Kidney epithelial cell (primary cell): ENCODE measurements at places on chromosomes 7 and 10. TPM values are rescaled to one million over a fixed set of nuclear protein-coding genes. Genes with fewer than 3 reads are reported as not detected.

GRCh38 chr7:134752006-134752760 is 27.3 kb upstream of the CALD1 start:
- DNase-seq = no peak

DNA sequence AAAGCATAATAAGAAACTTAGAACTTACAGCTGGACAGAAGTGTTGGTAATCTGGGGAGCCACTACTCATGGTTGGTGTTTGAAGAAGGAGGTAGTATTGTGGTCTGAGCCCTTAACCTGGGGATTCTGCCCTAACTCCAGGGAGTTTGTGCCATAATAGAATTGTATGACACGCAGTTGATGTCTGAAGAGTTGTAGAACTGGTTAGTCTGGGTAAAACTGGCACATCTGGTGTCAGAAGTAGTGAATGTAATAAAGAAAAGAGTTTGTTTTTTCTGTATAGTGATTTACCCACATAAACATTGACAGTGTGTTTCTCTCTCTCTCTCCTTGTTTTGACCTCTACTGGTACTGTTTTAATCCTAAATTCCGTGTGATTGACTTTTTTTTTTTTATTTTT is 448.1 kb upstream of the SEMA3D start:
- DNase-seq = no peak

DNA sequence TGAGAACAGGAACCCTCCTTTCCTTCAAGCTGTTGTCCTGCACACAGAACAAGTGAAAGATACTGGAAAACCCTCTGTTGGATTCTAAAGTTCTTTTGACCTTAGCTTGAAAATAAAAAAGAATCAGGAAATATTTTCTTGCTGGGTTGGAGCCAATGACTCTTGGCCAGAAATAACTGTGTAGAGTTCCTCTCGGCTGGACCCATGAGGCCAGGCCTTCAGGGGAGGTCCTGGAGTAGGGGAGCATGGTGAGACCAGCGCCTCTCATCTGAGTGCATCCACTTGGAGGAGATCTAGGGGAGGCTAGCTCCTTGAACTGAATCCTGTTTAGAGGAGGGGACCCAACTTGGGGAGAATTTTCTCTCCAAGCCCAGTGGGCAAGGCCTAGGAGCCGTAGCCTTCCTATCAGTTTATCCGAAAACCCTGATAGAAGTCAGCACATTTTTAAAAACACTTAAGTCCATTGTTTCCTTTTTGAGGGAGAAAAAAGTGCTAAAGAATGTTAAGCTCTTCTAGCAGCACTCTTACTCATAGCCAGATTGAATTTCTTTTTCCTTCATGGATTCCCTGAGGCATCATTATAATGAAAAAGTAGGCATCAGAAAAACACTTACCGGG is 635.7 kb upstream of the ANKRD30A start:
- no peak for DNase-seq

- no peak for DNase-seq
These were observed 237.8 kb downstream of the MAD1L1 start for GRCh38 chr7:1994931-1995330.

NPFFR1 gene
- 0.04 and 0.21 TPM in 2 replicates for total RNA-seq

LIPF gene
- total RNA-seq = not detected in 2 replicates

- peak; percentile 89 for DNase-seq
These were observed 98.5 kb upstream of the INSIG1 start for GRCh38 chr7:155198901-155199845.

DNA sequence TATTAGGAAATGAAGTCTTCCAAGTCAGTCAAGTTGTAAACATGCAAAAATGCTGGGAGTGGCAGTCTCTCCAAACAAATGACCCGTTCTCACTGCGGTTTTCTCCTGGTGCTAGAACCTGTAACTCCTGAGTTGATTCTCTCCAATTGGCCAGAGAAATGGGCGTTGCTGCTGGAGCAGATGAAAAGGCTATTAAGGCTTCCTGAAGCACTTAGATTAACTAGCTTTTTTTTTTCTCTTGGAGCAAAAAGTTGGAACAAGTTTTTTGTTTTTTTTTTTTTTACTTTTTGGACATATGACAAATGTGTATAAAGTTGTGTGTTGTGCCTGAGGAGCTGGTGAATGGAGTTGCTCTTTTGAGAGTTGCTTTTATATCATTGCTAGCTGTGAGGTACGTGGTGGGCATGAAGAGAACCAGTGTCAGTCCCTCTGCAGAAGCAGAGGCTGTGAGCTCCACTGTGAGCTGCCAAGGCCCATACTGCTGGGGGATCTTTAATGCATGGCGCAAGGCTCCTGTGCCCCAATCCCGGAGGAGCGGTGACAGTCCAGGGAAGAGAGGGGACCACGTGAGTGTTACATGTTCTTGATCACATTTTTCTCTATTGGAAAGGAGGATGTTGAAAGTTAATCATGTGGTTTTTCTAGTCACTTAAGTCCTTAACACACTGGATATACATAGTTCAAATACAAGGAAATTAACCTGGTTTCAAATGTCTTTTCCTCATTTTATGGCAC is 393.6 kb upstream of the GALNT17 start:
- peak; percentile 23 for DNase-seq

DNA sequence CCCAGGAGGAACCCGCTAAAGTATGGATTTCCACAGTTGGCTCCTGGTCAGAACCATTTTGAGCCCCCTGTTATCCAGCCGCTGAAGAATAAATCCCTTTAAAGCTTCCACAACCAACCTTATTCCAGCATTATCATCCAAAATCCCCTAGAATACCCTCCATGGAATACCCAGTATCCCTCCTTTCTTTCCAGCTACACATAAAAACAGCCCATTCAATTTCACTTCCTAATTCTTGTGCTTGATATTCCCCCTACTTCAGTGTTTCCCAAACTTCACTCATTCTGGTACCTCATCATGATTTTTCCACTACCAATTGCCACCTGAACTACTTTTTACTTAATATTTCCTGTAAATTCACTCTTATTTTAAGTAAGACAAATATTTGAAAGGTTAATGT is 3.1 kb downstream of the MACC1 start:
- no peak for DNase-seq

DNA sequence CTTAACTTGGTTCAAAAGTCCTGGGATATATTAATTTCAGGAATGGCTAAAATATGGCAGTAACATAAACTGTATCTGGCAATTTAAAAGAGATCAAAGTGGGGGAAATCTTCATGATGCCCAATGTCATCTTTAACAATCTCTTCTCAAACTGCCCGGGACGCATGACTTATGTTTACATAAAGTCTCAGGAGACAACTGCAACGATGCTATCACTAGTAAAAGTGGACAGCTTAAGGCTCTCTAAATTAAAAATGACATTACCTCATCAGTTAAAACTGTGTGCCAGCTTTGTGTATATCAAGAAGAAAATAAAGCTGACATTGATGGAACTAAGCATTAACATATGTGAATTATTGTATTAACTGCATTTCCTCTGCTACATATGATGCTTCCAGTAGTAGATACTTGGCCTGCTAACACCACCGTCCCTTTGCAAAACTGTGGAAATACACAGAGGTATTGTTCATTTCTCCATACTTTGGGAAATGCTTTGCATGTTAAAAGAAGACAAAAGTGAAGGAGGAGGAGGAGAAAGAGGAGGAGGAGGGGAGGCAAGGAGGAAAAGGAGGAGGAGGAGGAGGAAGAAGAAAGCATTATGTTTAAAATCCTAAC is 62.4 kb downstream of the NRP1 start:
- no peak for DNase-seq

GRCh38 chr10:35986756-35987502 is 344.8 kb upstream of the FZD8 start:
- no peak for DNase-seq

DNA sequence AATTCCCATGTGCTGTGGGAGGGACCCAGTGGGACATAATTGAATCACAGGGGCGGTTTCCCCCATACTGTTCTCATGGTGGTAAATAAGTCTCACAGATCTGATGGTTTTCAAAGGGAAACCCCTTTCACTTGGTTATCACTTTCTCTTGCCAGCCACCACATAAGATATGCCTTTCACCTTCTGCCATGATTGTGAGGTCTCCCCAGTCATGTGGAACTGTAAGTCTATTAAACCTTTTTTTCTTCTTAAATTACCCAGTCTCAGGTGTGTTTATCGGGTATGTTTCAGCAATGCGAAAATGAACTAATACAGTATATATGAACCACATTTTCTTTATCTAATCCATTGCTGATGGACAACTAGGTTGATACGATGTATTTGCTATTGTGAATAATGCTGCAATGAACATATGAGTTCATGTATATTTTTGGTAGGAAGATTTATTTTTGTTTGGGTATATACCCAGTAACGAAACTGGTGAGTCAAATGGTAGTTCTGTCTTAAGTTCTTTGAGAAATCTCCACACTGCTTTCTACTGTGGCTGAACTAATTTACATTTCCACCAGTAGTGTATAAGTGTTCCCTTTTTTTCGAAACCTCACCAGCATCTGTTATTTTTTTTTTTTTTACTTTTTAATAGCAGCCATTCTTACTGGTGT is 70.0 kb upstream of the HGF start:
- DNase-seq = no peak

DNA sequence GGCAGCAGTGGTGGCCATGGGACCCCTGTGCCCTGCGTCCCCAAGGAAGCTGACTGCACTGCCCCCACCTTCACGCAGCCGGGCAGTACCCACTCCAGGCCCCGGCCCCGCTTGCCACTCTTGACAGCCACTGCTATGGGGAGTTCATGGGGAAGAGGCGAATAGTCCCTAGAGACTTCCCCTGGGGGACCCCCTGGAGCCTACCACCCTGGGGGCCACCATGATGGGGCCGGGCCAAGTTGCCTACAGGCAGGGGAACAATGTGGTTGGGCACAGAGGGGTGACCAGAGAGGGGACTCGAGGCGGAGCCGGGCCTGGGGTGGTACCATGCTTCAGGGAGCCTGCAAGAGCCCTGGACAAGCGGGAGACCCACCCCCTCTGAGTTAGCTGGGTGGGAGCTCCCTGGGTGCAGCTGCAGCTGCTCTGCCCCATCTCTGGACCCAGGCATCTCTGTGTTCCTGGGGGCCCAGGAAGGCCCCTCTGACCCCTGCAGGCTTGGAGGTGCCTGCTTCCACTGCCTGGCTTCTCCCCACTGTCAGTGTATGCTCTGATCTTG is 567.6 kb downstream of the GRM8 start:
- DNase-seq = no peak

MRC1 gene
- total RNA-seq = 0.07 and 0.29 TPM in 2 replicates

GRCh38 chr10:77315496-77316129 is 322.0 kb downstream of the KCNMA1 start:
- no peak for DNase-seq

DNA sequence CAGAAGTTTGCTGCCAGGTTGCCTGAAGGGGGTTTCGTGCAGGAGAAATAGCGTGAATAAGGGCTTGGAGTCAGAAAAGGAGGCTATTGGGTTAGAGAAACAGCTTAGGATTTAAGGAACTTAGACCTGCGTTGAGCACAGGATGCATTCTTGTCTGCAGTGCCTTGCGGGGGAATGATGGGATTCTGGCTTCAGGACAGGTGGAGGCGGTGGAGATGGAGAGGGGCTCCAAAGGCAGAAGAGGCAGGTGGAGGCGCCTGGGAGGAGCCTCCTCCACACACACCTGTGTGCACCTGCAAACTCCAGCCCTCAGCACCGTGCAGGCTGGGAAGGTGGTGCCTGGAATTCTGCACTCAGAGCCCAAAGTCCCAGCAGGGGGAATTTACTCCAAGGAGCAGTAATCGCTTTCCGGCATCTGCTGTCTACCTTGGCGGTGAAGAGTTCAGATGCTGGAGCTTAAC is 1.8 kb downstream of the CLIP2 start:
- no peak for DNase-seq

DNA sequence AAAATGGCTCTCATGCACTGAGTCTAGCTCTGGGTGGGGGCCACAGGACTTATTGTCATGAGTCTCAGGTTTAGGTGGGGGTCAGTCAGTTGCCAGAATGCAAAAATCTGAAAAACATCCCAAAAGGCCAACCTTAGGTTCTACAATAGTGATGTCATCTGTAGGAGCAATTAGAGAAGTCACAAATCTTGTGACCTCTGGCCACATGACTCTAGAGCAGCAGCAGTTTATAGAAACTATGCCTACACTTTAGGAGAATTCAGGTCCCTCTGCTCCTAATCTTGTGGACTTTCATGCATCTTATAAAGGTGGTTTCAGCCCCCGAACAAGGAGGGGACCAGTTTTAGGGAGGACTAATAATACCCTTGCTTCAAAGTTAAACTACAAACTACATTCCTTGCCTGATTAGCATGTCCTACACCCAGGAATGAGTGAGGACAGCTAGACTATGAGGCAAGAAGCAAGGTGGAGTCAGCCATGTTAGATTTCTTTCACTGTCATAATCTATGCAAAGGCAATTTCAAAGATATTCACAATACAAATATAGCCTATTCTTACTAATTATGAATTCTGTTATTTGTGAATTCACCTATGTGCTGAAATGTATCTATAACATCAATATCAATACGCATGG is 123.5 kb upstream of the ADCY1 start:
- no peak for DNase-seq

DNA sequence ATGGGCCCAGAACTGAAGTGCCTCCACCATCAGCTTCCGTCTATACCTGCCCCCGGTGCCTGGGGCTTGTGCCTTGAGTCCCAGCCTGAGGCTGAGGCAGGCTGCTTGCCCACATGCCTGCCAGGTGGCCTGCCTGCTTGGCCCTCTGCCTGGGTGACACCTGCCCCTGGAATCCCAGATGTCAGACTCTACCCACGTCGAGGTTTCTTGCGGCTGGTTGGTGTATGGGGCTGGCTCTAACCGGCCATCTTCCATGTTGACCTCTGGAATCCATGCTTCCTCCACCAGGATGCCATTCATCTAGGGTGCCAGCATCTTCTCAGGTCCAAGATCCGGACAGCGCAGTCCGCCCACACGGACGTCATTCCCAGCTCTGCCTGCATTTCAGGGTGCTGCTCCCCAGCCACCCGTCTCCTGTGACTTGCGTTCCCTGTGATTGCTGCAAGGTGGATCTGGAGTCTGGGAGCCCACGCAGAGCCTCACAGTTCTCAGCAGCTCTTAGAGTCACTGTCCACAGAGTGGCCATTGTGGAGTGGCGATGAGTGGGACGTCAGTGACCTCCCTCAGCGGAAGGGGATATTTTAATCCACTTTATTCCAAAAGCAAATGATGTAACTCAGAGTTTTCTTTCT is 298.1 kb downstream of the TCERG1L start:
- DNase-seq = no peak

- DNase-seq = no peak
These were observed at the start of gene NSMCE4A for GRCh38 chr10:121974535-121975294. Gene NSMCE4A (minus strand): TSS chr10:121975217. CDS start chr10:121975165, 52 bp downstream.

DNA sequence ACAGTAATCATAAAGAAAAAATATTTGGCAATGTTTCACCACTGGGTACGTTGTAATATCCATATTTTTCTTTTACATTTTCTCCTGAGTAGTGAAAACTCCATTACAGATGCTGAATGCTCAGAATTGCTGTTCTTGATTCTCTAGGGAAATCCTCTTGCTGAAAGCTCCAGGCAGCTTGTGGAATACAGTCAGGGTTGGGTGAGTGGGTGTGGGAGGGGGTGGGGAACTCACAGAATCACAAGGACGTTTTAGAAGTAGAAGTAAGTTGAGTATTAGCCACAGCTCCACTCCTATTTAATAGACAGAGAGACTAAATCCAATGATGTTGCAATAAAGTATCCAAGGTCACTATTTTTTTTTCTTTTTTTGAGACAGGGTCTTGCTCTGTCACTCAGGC is 1270.9 kb downstream of the TYW1 start:
- DNase-seq = no peak

LRIT2 gene
- not detected in 2 replicates for total RNA-seq

GRCh38 chr10:43869669-43870322 is 221.1 kb upstream of the ZNF32 start:
- no peak for DNase-seq

- no peak for DNase-seq
These were observed 166.4 kb upstream of the PPP1R3A start for GRCh38 chr7:114085313-114085591.

- no peak for DNase-seq
These were observed 169.5 kb downstream of the TMEM178B start for GRCh38 chr7:141243368-141243767.

ZWINT gene
- total RNA-seq = 15.8 and 26.2 TPM in 2 replicates

GRCh38 chr10:116784651-116785050 is 42.3 kb upstream of the HSPA12A start:
- DNase-seq = no peak
